ENCODE measurements at places on chromosomes 16 and 17.

- no peak for DNase-seq
Measured at GRCh38 chr17:48031966-48032365, 5.6 kb downstream of the COPZ2 start.

GRCh38 chr17:58219789-58220183 lies 731 bp upstream of the MKS1 start:
- no peak for DNase-seq

- DNase-seq: peak; percentile 67
Measured at GRCh38 chr17:9291912-9292560, 270.7 kb downstream of the NTN1 start.

DNA sequence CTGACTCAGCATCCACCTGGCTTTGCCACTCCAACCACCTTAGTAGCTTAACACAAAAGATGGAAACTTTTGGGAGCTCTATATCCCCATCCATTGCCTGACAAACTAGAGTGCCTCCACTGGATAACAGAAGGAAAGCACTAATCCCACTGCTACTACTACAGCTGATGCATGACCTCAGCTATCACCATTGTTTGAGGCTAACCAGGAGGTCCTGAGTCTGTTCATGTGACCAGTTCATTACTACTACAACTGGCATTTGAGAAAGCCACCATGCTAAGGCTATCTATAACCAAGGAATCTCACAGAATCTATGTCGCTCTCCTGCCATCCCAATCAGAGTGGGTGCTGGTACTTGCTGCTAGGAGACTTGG lies 604.3 kb upstream of the CA10 start:
- DNase-seq: no peak

GRCh38 chr17:43936434-43936833 lies 5.8 kb downstream of the PPY start:
- DNase-seq: no peak

DNA sequence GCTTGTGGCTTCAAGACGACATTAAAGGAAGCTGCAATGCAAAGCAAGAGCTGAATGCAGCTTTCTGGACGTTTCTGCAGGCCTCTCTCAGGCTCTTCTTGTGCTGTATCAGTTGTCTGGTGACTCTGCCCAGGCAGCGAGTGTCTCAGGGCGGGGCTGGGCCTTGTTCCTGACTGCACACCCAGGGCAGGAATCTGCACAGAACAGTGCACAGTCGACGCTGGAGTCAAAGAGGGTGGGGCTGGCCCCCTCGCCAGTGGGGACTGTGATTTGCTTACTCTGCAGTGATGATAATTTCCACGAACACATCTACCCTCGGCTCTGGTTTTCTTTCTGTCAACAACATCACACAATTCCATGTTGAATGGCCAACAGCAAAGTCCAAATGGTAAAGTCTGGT lies 60.7 kb downstream of the IRF8 start:
- no peak for DNase-seq

- no peak for DNase-seq
Measured at GRCh38 chr16:14678748-14679497, 15.2 kb downstream of the PLA2G10 start.

DNA sequence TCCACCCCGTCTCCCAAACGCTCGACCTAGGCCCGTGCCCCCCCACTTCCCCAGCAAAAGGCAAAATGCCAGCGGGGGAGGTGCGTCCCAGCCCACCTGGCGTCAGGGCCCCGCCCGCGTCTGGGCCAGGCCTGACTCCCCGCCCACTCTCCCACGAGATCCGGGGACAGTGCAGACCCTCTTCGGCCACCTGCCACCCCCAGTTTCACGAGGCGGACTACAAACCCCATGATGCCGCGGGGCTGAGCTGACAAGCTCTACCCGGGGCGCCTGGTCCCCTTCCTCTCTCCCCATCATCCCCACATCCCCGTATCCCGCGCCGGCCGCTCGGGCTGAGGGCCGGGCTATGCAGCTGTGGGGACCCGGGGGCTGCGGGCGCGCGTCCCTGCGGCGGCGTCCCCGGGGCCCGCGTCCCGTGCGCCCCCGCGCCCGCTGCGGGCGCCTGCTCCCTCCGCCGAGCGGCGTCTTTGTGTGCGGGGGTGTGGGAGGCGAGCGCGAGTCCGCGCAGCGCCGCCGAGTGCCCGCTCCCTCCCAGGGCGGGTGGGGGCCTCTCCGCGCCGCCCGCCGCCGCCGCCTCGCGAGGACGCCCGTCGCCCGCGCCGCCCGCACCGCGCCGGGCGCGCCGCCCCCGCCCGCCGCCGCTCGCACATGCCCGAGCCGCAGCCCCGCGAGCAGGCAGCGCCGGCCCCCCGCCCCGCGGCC lies at the start of gene ANKRD13B:
ANKRD13B (plus strand) TSS at position 283 of the 702 bp plus-strand sequence. CDS start 490 bp downstream, outside the sequence.
- DNase-seq: peak; percentile 68

- DNase-seq: no peak
Measured at GRCh38 chr17:47604598-47604927, 45.2 kb upstream of the KPNB1 start.
